Gastroesophageal sphincter (tissue), 4 donors: ENCODE measurements at places on chromosomes 7 and 10. TPM values are rescaled to one million over a fixed set of nuclear protein-coding genes. Genes with fewer than 3 reads are reported as not detected.

GRCh38 chr10:62653254-62653653 lies 151.3 kb upstream of the ADO start:
- ATAC-seq, result no peak

The LRIT1 gene
- not detected for total RNA-seq

DNA sequence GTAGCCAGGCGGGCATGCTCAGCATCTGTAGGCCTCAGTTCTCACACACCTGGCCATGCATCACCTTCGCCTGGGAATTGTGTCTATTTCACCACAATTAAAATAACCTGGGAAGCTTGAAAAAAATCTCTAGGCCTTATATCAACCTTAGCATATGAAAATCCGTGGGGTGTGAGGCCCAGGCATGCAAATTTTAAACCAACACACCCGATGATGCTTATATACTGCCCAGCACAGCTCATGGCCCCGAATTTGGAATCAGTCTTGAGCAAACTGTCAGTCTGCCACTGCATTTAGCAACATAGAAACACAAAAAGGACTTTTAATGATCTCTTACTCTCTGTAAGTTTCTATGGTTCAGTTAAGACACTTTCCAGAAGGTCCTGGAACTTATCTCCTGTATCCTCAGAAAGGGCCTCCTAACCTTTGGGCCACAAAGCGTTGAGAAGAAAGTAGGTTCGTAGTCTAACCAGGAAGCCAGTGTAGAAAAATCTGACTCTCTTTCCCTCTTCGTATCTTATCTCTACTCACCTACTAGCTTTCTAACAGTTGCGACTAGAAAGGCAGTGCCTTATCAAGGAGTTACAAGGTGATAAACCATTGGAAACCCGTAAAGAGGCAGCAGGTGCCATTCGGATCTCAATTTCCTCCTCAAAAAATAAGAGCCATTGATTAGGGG lies 12.0 kb upstream of the DMBT1 start:
- ATAC-seq, result no peak

GRCh38 chr7:51340936-51341335 lies 24.3 kb upstream of the COBL start:
- ATAC-seq, result no peak

The SPDYE2B gene
- not detected for total RNA-seq

The LIPM gene
- total RNA-seq, result not detected

GRCh38 chr7:25626451-25627131 lies 398.3 kb upstream of the NPVF start:
- no peak for ATAC-seq

GRCh38 chr7:82044497-82045080 lies 274.7 kb upstream of the HGF start:
- no peak for ATAC-seq

- ATAC-seq, result no peak
Measured at GRCh38 chr10:43599333-43599732, 6.9 kb upstream of the ZNF485 start.

- ATAC-seq, result no peak
Measured at GRCh38 chr7:116521046-116521664, 3.7 kb upstream of the CAV1 start.

The STRIP2 gene
- 2.6 TPM for total RNA-seq

DNA sequence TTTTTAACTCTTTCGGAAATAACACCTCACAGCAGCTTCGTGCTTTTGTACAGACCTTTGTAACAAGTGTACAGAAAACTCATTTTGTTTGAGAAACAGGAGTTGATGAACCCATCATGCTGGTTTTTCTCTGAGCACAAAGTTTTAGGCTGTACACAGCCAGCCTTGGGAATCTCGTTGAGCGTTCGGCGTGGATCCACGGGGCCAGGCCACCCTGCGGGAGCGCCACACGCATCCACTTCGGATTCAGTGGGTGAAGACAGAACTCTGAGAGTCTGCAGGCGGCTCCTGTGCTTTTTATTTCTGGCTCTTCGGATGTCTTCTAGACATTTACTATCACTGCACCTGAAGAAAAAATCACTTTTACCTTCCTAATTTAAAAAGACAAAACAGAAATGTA lies 131.2 kb downstream of the SMURF1 start:
- ATAC-seq, result no peak

DNA sequence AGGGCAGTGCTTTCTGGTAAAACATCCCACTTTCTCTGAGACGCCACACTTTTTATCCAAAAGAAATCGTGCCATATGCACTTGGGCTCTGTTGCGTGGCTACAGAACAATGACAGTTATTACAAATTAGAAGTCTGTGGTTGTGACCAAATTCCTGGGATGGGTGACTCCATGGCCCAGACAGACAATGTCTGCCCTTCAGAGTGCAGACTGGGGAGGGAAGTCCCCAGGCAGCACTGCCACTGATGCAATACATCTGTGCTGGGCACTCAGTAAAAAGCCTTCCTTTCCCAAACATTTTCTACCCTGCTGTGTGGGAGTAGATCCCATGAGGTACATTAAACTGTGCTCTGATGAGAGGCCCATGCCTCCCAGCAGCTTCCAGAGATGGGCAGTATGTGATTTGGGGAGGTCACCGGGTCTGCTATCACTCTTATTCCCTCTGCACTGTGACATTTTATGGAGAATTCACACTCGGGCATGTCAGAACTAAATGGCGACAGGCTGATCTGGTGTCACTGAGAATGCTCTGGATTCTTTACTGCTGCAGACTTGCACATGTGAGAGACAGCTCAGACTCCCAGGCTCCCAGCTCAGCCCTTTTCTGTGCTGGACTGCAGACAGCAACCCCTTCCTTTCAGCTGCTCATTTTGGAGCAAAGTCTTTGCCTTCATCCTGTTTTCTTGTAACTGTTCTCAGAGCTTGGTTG lies 243.5 kb upstream of the ZNF32 start:
- no peak for ATAC-seq

DNA sequence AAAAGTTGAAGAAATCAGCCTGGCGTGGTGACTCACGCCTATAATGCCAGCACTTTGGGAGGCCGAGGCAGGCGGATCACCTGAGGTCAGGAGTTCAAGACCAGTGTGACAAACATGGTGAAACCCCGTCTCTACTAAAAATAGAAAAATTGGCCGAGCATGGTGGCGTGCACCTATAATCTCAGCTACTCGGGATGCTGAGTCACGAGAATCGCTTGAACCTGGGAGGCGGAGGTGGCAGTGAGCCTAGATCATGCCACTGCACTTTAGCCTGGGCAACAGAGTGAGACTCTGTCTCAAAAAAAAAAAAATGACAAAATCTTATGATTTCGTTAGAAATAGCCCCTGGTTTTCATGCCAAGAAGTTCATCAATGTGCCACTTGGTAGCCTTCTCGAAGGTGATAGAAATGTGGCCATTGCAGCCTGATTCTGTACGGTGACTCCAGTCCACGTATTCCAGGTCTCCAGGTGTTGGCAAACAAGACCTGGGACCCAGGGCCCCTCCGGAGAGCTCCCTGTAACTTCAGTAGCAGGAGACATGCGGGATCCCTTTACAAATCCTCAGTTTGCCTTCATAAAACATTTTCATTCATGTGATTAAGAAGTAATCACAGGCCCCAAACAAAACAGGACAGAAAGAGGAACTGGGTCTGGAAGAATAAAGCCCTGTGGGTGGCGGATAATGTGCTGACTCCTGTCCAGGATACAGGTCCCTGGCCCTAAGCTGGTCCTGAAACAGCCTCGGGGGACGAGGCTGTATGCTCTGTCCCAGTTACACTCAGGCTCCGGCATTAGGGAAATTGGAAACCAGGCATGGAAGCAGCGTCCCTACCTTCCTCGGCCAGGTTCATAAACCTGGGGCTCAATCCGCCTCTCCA lies 207.3 kb upstream of the SH2B2 start:
- no peak for ATAC-seq

The GPER1 gene
- total RNA-seq, result 8.4 TPM

GRCh38 chr10:49114718-49115014 lies 656 bp downstream of the VSTM4 start:
- no peak for ATAC-seq

GRCh38 chr7:5526100-5526905 lies 102.7 kb upstream of the TNRC18 start:
- no peak for ATAC-seq

The ZC3HAV1L gene
- total RNA-seq, result 7.3 TPM

DNA sequence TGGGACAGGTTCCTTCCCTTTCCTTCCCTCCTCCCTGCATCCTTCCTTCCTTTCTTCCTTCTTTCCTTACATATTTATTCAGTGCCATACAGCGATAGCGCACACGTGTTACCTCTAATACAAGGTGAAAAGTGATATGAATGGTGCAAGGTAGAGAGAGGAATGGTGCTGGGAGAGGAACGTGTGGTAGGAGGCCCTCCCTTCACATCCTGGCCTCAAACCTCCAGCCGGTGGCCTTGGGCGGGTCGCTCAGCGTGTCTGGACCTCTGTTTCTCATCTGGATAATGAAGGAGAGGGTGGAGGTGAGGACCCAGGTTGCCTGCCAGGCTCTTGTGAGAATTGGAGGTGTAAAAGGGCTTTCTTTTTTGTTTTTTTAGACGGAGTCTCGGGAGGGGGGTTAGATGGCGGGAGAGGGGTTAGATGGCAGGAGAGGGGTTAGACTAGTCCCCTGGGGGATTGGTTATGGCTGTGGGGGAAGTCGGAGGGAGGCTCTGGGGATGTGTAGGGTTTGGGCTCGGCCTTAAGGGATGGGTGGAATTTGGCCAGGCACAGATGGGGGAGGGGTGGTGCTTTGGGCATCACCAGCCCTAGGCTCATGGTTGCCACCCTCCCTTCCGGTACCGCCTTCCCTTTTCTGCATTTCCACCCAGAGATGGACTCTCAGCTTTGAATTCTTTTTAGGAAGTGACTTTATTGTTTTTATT lies 14.9 kb downstream of the CHST3 start:
- no peak for ATAC-seq

GRCh38 chr7:100352984-100353684 lies 4.8 kb upstream of the PILRB start:
- no peak for ATAC-seq

DNA sequence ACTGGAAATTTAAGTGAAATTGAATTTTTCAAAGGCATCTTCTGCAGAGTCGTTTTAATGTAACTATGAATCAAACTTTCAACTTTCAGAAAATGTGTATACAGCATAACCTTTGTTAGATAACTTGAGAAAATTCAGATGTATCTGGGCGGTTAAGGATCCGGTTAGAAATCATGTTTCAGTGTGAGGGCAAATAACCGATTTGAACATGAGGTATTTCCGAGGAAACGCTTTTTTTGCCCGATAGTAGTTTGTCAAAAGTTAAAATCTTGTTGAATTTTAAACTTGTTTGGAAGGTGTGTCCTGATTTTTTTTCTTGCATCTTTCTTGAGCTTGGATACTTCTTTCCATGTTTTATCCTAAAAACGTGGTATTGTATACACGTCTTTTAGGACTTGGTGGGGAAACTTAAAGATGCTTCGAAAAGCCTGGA lies 1.3 kb upstream of the BMI1 start:
- no peak for ATAC-seq

GRCh38 chr10:49465736-49466135 lies 69.8 kb upstream of the DRGX start:
- ATAC-seq, result no peak

- ATAC-seq, result no peak
Measured at GRCh38 chr7:42272793-42273665, 36.0 kb upstream of the GLI3 start.

DNA sequence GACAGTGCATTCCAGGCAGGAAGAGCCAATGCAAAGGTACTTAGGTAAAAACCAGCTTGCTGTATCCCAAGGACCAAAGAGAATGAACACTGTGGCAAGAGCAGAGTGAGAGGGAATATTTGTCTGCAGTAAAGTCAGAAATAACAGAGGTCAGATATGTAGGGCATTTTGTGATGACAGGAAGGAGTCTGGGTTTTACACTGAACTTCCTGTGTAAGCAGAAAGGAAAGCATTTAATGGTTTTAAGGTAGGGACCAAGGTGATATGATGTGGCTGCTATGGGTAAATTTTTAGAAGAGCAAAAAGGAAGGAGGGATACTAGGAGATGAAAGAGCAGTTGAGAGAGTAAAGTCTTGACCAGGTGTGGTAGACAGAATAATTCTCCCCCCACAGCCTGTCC lies 10.1 kb downstream of the ABCB1 start:
- no peak for ATAC-seq

DNA sequence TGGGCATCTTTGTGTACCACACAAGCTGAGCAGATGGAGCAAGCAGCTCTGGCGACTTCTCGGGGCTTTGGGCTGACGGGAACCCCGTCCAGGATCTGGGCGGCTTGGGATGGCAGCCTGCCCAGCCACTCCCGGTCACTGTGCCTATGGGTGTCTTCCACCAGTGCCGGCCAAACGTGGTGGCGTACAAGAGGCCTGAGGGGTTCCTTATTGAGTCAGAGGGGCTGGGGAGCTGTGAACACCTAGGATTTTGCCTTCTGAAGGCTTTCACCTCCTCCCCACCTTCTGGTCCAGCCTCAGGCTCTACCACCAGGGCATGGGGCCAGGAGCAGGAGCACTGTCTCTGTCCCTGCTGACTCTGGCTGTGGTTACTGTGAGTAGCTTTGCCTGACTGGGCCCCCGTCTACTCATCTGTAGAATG lies 71.8 kb upstream of the PPIF start:
- no peak for ATAC-seq

DNA sequence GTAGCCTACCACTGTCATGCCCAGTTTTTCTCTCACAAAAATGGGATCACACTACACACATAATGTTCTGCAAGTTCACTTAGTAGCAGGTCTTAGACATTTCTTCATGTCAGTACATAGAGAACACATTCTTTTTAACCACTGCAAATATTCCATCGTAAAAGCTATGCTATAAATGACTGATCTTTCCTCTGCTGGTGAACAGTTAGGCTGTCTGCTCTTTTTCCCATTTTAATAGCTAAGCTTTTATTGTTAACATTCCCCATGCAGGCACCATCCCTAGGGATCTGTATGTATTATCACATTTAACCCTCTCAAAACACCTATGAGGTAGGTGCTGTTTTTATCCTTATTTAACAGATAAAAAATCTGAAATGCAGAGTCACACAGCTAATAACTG lies 46.2 kb upstream of the PDCD4 start:
- no peak for ATAC-seq

- ATAC-seq, result no peak
Measured at GRCh38 chr10:114326795-114327194, 77.5 kb downstream of the AFAP1L2 start.
